ENCODE measurements at places on chromosomes 1 and 21.

GRCh38 chr1:173934440-173934839, 17.3 kb upstream of the SERPINC1 start:
- no peak for DNase-seq

- no peak for DNase-seq
Observed at GRCh38 chr1:186463926-186464325, 3.0 kb upstream of the PDC start.

- no peak for DNase-seq
Observed at GRCh38 chr1:52032785-52033131, 852 bp downstream of the KTI12 start.

GRCh38 chr1:21355956-21356355, 65.7 kb upstream of the ECE1 start:
- DNase-seq = no peak

DNA sequence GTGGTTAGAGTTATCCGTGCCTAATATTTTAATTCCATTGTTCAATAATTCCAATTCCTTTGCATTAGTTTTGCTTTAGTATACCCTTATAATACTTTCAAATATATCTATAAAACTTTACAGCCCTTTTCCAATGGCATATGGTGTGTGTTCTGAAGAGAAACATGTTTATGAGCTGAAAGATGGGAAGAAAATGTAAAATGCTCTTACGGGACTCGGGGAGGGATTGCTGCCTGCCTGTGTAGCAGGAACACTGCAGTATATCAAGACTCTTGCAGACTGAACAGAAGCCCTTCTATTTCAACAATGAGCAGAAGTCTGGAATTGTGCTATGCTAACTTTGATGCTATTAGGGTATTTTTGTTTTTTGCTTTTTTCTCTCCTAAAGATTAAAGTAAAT, 406.8 kb downstream of the PTBP2 start:
- no peak for DNase-seq

DNA sequence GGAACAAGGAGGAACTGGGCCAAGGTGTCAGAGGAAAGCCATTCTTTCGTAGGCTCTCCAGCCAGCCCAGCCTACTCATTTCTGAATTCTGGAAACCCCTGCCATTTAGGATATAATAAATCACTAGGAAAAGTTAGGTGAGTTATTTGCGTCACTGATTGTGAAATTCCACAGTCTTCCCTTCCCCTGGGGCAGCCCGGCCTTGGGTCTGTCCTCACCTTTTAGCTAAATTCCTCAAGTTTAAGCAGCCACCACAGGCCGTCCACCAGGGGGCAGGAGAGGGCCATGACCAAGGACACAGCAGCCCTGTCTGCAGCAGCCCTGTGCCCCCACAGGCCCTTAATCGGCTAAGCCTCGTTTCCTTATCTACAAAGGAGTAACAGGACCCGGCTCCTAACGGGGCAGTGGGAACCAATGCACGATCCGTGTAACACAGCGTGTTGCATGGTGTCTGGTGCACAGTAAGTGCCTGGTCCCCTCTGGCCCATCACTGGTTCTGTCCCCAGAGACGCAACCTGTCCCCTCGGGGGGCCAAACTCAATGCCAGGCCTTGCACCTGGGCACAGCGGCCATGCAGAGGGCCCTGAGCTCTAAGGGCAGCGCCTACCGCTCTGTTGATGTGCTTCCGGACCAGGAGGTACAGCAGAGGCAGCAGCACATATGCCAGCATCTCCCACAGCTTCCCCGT, 18.1 kb downstream of the GPR157 start:
- peak; percentile 70 for DNase-seq

DNA sequence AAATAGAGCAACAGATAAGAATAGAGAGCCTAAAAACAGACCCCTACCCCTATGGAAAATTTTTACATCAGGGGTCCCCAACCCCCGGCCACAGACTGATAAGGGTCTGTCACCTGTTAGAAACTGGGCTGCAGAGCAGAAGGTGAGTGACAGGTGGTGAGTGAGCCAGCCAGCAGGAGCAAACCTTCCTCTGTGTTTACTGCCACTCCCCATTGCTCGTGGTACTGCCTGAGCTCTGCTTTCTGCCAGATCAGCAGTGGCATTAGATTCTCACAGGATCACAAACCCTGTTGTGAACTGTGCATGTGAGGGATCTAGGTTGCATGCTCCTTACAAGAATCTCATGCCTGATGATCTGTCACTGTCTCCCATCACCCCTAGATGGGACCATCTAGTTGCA, 174.1 kb downstream of the FOXD2 start:
- DNase-seq = no peak

- DNase-seq = no peak
Observed at GRCh38 chr1:190429932-190430331, 47.7 kb downstream of the BRINP3 start.

Data from GDM1 (cell line).